ENCODE measurements at places on chromosomes 1 and 21.

DNA sequence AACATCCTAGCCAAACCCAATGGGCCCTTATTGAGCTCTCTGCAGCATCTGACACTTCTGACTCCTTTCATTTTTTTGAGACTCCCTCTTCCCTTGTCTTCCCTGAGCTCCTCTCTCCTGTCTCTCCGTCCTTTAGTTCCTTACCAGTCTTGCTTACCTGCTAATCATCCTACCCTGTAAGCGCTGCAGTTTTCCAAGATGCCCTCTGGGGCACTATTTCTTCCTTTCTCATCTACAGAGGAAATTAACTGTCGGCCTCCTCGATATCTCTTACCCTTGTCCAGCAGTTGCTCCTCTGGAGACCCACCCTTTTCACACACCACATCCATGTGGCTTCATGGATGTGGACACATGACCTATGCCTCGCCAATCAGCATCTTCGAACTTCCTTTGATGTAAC, 6.8 kb downstream of the GPR161 start:
- no peak for DNase-seq

GRCh38 chr1:5681654-5682053, 310.6 kb downstream of the NPHP4 start:
- DNase-seq = no peak

GRCh38 chr21:35940074-35940927, 120.0 kb downstream of the SETD4 start:
- DNase-seq = no peak

GRCh38 chr1:187070076-187070475, 241.3 kb downstream of the PLA2G4A start:
- DNase-seq = no peak

DNA sequence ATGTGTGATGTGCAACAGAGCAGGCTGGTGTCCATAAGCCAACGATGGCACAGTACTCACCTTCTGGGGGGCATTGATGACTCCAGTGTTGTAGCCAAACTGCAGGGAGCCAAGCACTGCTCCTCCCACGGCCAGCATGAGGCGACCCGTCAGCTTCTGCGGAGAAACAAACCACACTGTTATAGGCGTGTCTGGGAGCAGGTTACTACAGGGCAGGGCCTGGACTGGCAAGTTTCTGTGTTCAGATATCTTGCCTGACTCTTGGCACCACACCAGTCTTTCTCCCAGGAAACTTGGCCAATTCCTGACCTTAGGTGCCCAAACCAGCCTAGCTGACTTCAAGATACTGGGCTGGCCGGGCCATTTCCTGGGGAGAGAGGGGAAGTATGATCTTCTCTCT, 15.5 kb downstream of the SLC2A1 start:
- DNase-seq = no peak

- DNase-seq = no peak
Measured at GRCh38 chr21:38487901-38488639, 10.2 kb downstream of the ERG start.

DNA sequence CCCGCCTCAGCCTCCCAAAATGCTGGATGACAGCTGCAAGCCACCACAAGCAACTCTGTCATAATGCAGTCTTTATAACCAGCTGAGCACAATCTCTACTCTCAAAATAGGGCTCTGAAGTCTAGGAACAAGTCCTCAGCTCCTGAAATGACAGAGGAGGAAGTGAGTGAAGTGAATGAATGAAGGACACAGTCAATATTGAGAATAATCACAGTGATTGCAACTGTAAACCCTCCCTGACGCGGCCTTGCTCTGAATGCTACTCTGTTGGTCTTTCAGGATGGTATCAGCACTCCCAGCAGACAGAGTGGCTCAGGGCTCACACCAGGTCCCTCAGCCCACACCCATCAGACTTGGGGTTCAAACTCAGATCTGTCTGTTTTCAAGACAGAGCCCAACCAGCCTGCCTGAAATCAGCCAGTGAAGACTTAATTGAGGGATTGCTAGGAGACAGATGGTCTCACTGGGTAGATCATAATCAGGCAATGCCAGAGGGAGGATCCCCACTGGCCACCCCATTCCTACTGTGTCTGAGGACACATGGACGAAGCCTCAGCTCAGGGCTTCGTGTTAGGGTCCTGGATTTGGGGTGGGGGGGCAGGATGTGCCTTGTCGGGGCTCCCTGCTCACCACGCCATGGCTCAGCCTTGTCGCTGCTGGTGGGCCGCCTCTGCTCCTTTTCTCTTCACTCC, 20.9 kb downstream of the RNF187 start:
- no peak for DNase-seq

DNA sequence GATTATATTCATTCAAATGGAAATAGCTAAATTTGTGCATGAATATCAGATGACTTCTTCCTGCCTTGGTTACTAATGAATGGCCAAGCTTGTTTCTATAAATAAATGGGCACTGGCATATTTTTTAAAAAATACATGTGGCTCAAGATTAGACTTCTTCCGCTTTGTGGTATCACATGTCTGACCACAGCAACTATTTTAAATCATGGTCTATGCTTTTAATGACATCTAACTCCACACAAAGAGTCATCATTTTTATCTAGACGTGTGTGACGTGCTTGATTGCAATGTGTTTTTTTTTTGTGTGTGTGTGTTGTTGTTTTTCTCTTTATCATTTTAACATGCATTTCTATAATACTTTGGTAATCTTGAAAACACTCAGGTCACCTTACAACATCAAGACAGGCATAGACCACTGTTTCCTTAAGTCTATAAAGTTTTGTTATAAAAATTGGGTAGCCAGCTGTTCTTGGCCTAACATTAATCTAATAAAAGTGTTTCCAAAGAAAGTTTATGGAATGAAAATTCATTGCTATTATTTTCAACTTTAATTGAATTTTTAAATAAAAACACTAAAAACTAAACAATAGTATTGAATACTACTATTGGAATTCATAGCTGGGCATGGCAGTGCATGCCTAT, 29.5 kb downstream of the RGS1 start:
- no peak for DNase-seq

DNA sequence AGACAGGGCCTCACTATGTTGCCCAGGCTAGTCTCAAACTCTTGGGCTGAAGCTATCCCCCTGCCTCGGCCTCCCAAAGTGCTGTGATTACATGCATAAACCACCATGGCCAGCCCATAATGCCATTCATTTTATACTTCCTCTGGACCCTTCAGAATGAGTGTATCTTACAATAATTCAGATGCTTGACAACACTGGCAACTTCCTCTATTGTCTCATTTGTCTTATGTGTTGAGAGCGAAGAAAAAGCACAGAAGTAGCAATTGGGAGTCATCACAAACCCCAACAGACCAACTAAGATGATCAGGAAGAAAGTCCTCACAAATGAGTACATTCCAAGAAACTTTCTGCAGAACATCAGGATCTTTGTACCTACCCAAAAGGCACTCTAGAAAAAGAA, 191.9 kb downstream of the RERE start:
- DNase-seq = no peak

GRCh38 chr21:27532076-27532475, 565.2 kb upstream of the ADAMTS5 start:
- DNase-seq = no peak

- no peak for DNase-seq
Measured at GRCh38 chr1:33314416-33314815, 6.5 kb downstream of the A3GALT2 start.

GRCh38 chr1:41342774-41343355, 18.4 kb upstream of the FOXO6 start:
- DNase-seq = no peak

- DNase-seq = peak; percentile 20
Measured at GRCh38 chr1:172180501-172181285, 239.8 kb upstream of the C1orf105 start.

DNA sequence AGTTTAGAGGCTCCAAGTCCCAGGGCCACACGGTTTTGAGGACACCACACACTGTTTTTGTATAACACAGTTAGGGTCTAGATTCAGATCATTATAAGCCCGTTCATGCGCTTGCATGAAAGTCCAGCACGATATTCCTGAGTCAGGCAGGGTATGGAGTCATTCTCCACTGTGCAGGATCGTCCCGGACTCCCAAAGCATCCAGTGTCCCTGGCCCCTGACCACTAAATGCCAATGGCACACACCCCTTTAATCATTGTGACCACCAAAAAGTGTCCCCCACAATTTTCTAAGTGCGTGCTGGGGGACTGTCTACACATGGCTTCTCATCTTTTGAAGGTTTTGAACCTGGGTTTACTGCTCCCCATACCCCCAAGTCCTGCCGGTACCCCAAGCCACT, 27.1 kb upstream of the PTPRF start:
- no peak for DNase-seq
